HFFc6 (cell line): ENCODE measurements at places on chromosomes 13 and 19. TPM values are rescaled to one million over a fixed set of nuclear protein-coding genes. Genes with fewer than 3 reads are reported as not detected.

PSG11 gene
- 0.19 to 0.33 TPM in 2 of 3 replicates, not detected in the other for total RNA-seq

IRGQ gene
- 21.3 to 29.3 TPM (median 26.7 TPM) in 3 replicates for total RNA-seq

ZNF14 gene
- total RNA-seq: 2.7 to 3.0 TPM (median 2.8 TPM) in 3 replicates

XPO4 gene
- 12.8 to 15.0 TPM (median 14.4 TPM) in 3 replicates for total RNA-seq

ZNF415 gene
- 3.2 and 5.2 TPM in 2 replicates for total RNA-seq

ZNF235 gene
- 1.6 to 2.2 TPM (median 1.9 TPM) in 3 replicates for total RNA-seq

ZNF442 gene
- total RNA-seq: 2.4 to 3.4 TPM (median 2.7 TPM) in 3 replicates

SHANK1 gene
- 7.2 to 16.7 TPM (median 8.2 TPM) in 3 replicates for total RNA-seq

PSG1 gene
- 4.0 to 9.3 TPM (median 5.5 TPM) in 3 replicates for total RNA-seq

LMTK3 gene
- 0.04 to 0.39 TPM (median 0.29 TPM) in 3 replicates for total RNA-seq

LGALS14 gene
- not detected in 3 replicates for total RNA-seq

TTC9B gene
- total RNA-seq: not detected in 3 replicates

PIK3R2 gene
- 55.4 to 60.8 TPM (median 57.2 TPM) in 3 replicates for total RNA-seq

CELF5 gene
- total RNA-seq: 0.15 to 0.24 TPM (median 0.20 TPM) in 3 replicates

ADM5 gene
- 0.60 to 0.95 TPM (median 0.60 TPM) in 3 replicates for total RNA-seq

KISS1R gene
- not detected in 2 replicates for total RNA-seq

CGB5 gene
- not detected in 3 replicates for total RNA-seq

SELENOV gene
- total RNA-seq: not detected in 3 replicates

PRODH2 gene
- not detected in 3 replicates for total RNA-seq

RDH8 gene
- total RNA-seq: not detected in 3 replicates

HCST gene
- 0.96 to 2.9 TPM (median 2.3 TPM) in 3 replicates for total RNA-seq

WDR62 gene
- 6.7 to 13.8 TPM (median 11.0 TPM) in 3 replicates for total RNA-seq

NCAN gene
- not detected in 3 replicates for total RNA-seq

ZNF536 gene
- total RNA-seq: not detected in 2 replicates

KIR2DL1 gene
- not detected in 2 replicates for total RNA-seq
